ENCODE measurements at places on chromosomes 2 and 18. TPM values are rescaled to one million over a fixed set of nuclear protein-coding genes. Genes with fewer than 3 reads are reported as not detected.

The CYRIA gene
- total RNA-seq, result 0.14 TPM

The APOB gene
- total RNA-seq, result not detected

The EVX2 gene
- total RNA-seq, result not detected

The C2orf92 gene
- 0.81 TPM for total RNA-seq

The PLGLB2 gene
- 0.49 TPM for total RNA-seq

The ICOS gene
- total RNA-seq, result not detected

The PAX8 gene
- 0.77 TPM for total RNA-seq

The TTN gene
- 0.01 TPM for total RNA-seq

The BARD1 gene
- total RNA-seq, result 9.3 TPM

The DAPL1 gene
- not detected for total RNA-seq

The TMEM200C gene
- total RNA-seq, result not detected

The GLB1L gene
- 6.6 TPM for total RNA-seq

The DCC gene
- total RNA-seq, result not detected

The ANKRD23 gene
- 2.5 TPM for total RNA-seq

The ABHD1 gene
- 1.3 TPM for total RNA-seq

The MLPH gene
- total RNA-seq, result 256 TPM

The CIB4 gene
- 0.16 TPM for total RNA-seq

The FTCDNL1 gene
- 2.2 TPM for total RNA-seq

The NT5DC4 gene
- total RNA-seq, result not detected

The ZNF396 gene
- total RNA-seq, result 0.66 TPM

The GPR45 gene
- total RNA-seq, result not detected

The ABCG5 gene
- not detected for total RNA-seq

The HAAO gene
- total RNA-seq, result not detected

The HNMT gene
- total RNA-seq, result 0.28 TPM

The CFAP53 gene
- total RNA-seq, result 0.33 TPM

The ALLC gene
- not detected for total RNA-seq

The CCDC68 gene
- total RNA-seq, result 5.8 TPM

The TRIM43 gene
- 0.05 TPM for total RNA-seq

The NTSR2 gene
- not detected for total RNA-seq

The ALPP gene
- total RNA-seq, result 0.37 TPM

The BCL11A gene
- 0.04 TPM for total RNA-seq

The LRRC30 gene
- not detected for total RNA-seq

The SERPINB10 gene
- total RNA-seq, result 0.22 TPM

The ITGB6 gene
- 0.89 TPM for total RNA-seq

The PSMA8 gene
- not detected for total RNA-seq

The RGPD8 gene
- total RNA-seq, result 4.2 TPM

The SLC4A3 gene
- 2.9 TPM for total RNA-seq

The REG3G gene
- total RNA-seq, result not detected

The PTH2R gene
- not detected for total RNA-seq

The RPRM gene
- not detected for total RNA-seq

The ASXL3 gene
- not detected for total RNA-seq

The NEURL3 gene
- total RNA-seq, result 1.5 TPM

The ANAPC1 gene
- 38.5 TPM for total RNA-seq

The ACYP2 gene
- total RNA-seq, result 7.8 TPM

The ASAP2 gene
- 39.9 TPM for total RNA-seq

The TMEM17 gene
- 5.7 TPM for total RNA-seq

The CNOT9 gene
- 50.2 TPM for total RNA-seq

The PDE1A gene
- total RNA-seq, result 0.10 TPM
